ENCODE measurements at places on chromosomes 4 and X.

- DNase-seq, result no peak
Observed at GRCh38 chr4:110306303-110306702, 107.9 kb upstream of the ELOVL6 start.

DNA sequence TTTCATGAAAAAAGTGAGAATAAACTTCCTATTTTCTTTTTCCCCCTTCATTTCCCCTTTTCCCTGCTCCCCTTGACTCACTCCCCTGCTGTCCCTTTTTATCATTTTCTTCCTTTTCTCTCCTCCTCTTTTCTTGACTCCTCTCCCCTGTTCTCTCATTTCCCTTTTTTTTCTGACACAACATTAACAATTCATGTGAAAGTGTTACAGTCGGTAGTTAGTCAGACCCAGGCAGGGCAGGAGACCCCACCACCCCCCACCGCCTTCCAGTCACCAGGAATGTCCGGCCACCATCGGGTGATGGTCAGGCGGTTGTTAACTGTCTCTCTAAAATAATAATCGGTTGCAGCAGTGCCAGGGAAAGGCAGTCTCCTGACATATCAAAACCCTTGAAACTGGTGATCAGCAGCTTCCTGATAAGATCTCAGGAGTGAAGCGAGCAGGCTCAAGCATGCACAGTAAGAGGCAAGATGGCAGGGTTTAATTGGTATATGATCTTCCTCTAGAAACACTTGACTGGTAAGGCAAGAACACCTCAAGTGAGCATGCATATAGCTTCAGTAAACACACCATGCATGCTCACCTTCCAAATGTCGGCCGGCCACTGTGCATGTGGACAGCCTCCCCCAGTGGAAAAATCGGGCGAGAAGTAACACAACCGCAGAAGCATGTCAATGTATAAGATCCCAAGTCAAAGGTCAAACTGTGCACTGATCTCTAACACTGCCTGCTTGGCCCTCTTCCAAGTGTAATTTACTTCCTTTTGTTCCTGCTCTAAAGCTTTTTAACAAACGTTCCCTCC lies 191.4 kb downstream of the NDST4 start:
- no peak for DNase-seq

GRCh38 chrX:37578045-37578444 lies 6.6 kb downstream of the LANCL3 start:
- DNase-seq, result no peak

GRCh38 chr4:68373513-68373912 lies 23.6 kb upstream of the YTHDC1 start:
- DNase-seq, result peak; percentile 84

- DNase-seq, result no peak
Observed at GRCh38 chrX:153861733-153862310, 24.2 kb downstream of the L1CAM start.

GRCh38 chrX:68998716-68999115 lies 166.5 kb downstream of the PJA1 start:
- no peak for DNase-seq

- peak; percentile 92 for DNase-seq
Observed at GRCh38 chr4:1209821-1210220, 37.4 kb upstream of the SPON2 start.

DNA sequence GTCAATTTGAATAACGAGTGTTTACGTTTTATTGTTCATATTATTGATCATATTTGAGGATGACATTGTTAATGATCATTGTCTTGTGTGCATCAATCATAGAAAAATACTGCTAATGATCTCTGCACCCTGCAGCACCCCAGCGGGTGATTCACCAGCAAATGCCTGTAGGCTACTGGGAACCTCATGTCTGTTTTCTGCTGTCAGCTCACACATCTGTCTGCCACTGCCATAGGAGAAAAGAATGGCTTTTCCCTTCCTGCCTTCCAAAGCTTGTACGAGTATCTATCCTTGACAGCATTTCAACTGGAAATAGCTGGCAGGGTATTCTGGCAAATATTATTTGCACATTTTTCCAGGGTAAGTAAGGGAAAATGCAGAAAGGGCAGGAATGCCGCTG lies 272.1 kb upstream of the TRAM1L1 start:
- no peak for DNase-seq

DNA sequence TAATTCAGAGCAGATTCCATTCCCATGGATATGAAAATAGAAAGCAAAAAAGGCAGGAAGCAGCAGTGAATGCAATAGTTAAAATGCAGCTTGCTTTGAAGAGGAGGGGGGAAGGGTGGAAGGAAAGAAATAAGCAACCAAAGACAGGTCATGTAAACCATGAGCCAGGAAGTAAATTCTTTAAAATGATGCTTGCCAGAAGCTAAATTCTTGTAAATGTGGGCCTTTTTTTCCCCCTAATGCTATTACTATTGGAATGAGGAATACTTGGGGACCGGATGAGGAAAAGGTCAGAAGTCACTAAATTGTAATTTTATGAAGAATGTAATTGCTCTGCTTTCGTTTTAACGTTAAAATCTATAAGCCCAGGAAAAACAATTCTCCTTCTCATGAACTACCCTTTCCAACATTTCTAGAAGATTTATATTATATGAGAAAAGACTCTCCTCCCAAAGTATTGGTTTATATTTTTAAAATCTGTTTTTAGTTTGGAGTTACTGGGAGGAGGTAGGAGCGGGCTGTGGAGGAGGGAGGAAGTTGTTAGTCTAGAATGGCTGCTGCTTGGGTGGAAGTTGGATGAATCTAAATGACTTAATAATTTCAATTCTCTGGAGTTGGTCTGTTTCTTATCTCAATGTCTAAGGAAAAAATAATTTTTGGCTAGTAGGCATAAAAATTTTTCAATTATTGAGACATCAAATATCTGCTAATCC lies 77.6 kb upstream of the PCDH18 start:
- peak; percentile 53 for DNase-seq

DNA sequence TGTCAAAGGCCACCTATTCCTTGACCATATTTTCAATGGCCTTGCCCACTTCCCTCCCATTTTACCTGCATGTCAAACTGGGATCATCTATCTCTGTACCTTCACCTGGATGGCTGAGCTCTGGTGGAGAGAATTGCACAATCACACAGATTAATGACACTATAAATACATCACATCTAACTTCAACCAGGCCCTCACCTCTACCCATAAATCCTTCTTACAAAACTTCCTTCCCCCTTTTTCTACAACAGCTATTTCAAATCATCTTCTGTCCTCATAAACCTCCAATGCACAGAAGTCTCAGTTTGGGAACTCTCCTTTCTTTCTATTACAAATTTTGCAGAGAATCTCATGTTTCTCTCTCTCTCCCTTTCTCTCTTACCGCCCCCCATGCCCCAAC lies 9.2 kb downstream of the PALLD start:
- no peak for DNase-seq

GRCh38 chrX:104343428-104344129 lies 88.8 kb upstream of the ESX1 start:
- DNase-seq, result peak; percentile 85

DNA sequence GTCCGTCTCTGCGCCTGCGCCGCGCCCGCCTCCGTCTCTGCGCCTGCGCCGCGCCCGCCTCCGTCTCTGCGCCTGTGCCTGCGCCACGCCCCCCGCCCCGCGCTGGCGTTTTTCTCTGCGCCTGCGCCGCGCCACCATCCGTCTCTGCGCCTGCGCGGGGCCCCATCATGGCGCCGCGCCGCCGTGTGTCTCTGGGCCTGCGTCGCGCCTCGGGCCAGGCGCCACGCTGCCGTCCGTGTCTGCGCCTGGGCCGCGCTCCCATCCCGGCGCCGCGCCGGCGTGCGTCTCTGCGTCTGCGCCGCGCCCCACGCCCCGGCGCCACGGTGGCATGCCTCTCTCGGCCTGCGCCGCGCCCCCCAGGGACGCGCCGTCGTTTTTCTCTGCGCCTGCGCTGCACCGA lies 51.8 kb upstream of the DUX4 start:
- DNase-seq, result no peak

GRCh38 chrX:72478853-72479252 lies 93.8 kb downstream of the HDAC8 start:
- no peak for DNase-seq

GRCh38 chrX:136608295-136608933 lies 39.5 kb upstream of the CD40LG start:
- DNase-seq, result peak; percentile 29

GRCh38 chr4:10006231-10006600 lies 15.1 kb downstream of the SLC2A9 start:
- DNase-seq, result peak; percentile 77

- no peak for DNase-seq
Observed at GRCh38 chr4:46980851-46981250, 12.5 kb downstream of the GABRA4 start.

DNA sequence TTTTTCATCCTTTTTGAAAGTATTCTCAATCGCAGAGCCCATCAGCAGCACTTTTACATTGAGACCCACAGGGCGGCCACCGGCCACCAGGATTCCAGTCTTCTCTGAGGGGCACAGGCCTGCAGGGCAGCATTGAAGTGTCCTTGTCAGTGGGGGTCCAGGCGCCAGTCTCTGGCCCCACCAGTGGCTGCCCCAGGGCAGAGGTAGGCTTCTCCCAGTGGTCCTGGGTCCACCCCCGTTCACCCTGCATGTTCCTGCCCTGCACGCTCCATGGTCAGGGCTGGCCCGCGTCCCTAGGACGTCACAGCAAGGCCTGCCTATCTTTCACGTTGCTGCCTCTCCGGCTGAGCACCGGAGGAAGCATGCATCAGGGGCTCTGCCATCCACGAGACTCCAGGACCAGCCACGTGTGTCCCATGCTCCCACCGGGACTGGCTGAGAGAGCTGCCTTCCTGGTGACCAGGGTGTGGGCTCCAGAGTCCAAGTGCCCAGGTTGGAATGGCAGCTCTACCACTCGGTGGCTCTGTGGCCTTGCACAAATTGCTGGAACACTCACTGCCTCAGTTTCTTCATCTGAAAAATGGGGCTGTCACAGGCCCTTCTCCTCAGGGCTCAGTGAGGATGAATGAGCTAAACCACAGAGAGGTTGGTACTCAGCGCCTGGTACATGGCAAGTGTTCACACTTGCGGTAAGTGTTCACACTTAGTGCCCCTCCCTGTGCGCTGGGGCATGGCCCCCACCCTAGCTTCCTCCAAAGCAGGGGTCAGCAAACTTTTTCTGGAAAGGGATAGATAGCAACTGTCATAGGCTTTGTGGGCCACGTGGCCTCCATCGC lies 30.7 kb upstream of the JAKMIP1 start:
- no peak for DNase-seq

DNA sequence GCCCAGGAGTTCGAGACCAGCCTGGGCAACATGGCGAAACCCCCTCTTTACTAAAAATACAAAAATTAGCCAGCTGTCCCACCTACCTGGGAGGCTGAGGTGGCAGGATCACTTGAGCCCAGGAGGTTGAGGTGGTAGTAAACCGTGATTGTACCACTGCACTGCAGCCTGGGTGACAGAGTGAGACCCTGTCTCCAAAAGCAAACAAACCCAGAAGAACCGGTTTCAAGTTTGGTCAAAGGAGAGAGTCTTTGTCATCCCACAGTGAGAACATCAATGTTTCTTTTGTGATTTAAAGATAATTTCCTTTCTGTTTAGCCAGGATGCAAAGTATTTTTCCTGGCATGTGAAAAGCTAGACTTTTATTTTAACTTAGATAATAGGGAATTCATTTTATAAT lies 26.7 kb downstream of the PDK3 start:
- no peak for DNase-seq

GRCh38 chr4:81427344-81427821 lies 44.3 kb downstream of the RASGEF1B start:
- no peak for DNase-seq

DNA sequence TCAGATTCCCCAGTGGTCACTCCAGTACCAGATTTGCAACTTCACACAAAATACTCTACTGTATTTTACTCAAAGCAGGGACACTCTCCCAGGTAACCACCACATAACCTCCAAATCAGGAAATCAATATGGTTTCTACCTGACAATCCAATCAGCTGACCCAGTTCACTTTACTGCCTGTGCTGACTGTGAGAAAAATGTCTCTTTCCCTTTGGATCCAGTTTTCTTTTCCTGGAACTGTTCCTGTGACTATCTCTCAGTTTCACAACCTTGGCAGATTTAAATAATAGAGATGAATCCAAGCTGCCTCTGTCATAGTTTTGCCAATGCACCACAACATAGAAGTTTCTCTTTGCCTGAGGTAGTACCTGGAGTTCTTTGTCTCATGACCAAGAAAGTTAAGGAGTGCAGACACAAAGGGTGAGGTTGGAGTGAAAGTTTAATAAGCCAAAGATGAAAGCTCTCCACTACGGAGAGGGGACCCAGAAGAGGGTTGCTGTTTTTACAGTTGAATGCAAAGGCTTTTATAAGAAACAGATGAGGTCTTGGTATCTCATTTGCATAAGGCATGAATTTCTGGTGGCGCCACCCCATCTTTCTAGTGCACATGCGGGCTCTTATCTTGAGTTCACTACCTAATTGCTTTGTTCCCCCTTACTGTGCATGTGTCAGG lies 29.7 kb upstream of the IL9R start:
- DNase-seq, result no peak

DNA sequence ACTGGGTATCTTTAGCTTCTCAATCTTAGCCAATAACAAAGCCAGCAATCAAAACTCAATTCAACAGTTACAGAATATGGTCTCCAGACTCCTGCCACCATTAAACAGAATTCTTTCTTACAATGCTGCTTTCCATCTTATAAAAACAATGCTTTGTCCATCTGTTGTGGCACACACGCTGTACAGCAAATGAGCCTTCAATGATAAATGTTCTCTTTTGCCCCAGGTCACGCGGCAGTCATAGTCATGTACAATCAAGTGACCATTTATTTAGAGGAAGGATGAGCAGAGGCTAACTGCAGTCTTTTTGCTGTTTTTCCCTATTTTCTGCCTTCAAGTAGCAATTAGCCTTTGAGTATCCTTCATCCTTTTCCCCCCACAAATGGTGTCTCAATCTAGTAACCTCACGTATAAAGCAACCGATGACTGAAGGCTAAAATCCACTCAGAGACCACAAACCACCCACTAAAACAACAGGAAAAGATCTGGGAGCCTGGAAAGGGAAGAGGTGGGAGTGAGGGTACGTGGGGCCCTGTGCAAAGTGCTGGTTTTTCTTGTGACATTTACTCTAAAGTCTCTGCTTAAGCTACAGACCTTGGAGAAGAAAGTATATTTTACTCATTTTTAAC lies 24.4 kb downstream of the TRIM2 start:
- peak; percentile 46 for DNase-seq

DNA sequence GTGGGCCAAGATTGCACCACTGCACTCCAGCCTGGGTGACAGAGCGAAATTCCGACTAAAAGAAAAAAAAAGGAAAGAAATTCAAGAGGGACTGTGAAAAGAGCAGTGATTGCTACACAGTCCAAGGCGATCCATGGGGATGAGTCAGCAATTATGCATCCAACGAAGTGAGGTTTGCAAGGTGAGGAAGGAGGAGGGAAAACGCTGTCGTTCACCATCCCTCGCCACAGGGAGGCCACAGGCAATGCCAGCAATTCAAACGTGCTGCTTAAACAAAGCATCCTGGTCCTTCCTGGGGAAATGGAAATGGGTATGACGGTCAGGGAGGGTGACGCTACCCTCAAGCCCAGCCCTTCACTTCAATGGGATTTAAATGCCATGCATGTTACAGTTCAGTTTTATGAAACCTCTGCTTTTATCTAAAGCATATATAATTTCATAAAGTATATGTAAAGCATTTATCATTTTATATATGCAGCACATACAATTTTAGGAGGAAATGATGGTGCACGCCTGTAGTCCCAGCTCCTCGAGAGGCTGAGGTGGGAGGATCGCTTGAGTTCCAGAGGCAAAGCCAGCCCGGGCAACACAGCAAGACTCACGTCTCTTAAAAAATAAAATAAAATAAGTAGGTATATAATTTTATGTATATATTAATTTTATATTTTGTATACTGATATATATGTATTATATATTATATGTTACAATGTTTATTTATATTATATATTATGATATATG lies 108.7 kb downstream of the DHRSX start:
- peak; percentile 91 for DNase-seq

GRCh38 chr4:109010521-109010920 lies 247.7 kb upstream of the ETNPPL start:
- no peak for DNase-seq

- no peak for DNase-seq
Observed at GRCh38 chr4:4564522-4564921, 22.7 kb upstream of the STX18 start.
